HepG2 (cell line): ENCODE measurements at places on chromosomes 12 and 14. TPM values are rescaled to one million over a fixed set of nuclear protein-coding genes. Genes with fewer than 3 reads are reported as not detected.

Gene NABP2
- 31.2 and 33.2 TPM in 2 replicates for total RNA-seq

Gene PLD4
- total RNA-seq = not detected in 2 replicates

DNA sequence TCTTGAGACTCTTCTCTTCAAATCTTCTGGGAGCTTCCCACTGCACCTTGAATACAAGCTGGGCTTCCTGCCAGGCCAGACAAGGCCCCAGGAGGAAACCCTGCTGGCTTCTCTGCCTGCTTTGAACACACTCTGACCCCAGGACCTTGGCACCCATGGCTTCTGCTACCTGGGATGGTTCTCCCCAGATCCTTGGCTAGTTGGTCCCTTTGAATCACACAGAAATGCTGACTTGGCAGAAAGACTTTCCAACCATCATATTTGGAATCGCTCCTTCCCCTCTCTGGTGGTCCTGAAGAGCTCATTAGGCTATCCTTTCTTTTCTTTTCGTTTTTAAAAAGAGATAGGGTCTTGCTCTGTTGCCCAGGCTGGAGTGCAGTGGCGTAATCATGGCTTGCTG lies 132.7 kb downstream of the RBM19 start:
- H3K36me3 ChIP-seq = peaks cover 6% of the 10 kb centered on the region; the same call in 1 of the 3 replicates
- no peak for DNase-seq
- no peak overlapping the region for H3K4me3 ChIP-seq

DNA sequence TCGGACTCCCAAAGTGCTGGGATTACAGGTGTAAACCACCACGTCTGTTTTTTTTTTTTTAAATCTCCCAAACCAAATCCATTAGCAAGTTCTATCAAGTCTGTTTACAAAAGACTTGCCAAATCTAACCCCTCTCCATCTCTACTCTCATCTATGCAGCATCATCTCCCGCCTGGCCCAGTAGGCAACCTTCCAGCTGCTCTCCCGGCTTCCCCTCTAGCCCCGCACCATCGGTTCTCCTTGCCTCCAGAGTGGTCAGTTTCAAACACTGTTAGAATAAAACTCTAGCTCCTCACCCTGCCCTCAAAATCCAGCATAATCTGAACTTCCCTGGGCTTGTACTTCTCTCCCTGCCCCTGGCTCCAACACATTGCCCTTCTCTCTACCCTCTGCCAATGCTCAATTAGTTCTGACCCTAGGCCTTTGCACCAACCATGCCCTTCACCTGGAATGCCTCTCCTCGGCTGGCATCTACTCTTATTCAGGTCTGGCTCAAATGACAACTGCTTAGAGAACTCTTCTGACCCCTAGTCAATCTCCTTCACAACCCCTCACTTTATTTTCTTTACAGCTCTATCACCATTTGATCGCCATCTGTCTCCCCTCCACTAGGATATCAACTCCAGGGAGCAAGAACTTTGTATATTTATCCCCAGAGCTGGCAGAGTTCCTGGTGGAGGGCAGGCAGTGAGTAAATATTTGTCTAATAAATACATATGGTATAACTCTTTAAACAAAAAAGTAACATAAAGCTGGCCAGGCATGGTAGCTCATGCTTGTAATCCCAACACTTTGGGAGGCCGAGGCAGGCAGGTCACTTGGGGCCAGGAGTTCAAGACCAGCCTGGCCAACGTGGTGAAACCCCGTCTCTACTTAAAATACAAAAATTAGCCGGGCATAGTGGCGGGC lies 4.9 kb downstream of the WSB2 start:
- peaks cover 3% of the 10 kb centered on the region; the same call in 1 of the 3 replicates for H3K36me3 ChIP-seq
- DNase-seq = peak; percentile 84
- peaks cover 85% of the 10 kb centered on the region for H3K4me1 ChIP-seq
- no peak overlapping the region for H3K4me3 ChIP-seq

- no peaks in the 10 kb centered on the region for H3K4me1 ChIP-seq
- no peak for DNase-seq
- no peaks in the 10 kb centered on the region for H3K27me3 ChIP-seq
- no peak overlapping the region for H3K27ac ChIP-seq
- H3K4me3 ChIP-seq = no peak overlapping the region
Measured at GRCh38 chr12:87216436-87216835, 812.8 kb downstream of the C12orf50 start.

- no peak for DNase-seq
- H3K27ac ChIP-seq = no peak overlapping the region
- H3K36me3 ChIP-seq = no peaks in the 10 kb centered on the region
- H3K4me3 ChIP-seq = no peak overlapping the region
Measured at GRCh38 chr12:178829-179109, 35.2 kb downstream of the SLC6A12 start.

DNA sequence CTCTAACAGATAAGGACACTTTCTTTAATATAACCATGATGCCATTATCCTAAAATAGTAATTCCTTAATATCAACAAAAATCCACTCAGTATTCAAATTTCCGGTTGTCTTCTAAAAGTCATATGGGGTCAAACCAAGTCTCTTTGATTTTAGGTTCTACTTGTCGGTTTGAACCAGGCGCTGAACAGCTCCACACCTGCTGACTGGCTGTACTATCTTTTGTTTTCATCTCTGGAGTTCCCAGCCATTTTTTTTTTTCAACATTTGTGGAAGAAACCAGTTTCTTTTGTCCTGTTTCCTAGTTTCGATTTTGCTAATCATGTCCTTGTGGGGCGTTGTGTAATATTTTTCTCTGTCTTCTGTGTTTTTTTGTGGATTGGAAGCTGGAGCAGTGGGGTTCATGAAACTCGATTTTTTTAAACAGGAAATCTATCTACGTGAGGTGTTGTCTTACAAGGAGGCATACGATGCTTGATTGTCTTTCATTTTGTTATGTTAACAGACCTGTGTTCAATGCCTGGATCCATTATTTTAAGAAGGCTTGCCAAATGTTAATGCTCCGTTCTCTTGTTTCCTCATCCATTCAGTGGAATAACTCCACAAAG lies 50.2 kb downstream of the FZD10 start:
- no peaks in the 10 kb centered on the region for H3K27me3 ChIP-seq
- no peak overlapping the region for H3K27ac ChIP-seq
- no peak overlapping the region for H3K4me3 ChIP-seq
- H3K4me1 ChIP-seq = no peaks in the 10 kb centered on the region
- no peaks in the 10 kb centered on the region for H3K36me3 ChIP-seq

DNA sequence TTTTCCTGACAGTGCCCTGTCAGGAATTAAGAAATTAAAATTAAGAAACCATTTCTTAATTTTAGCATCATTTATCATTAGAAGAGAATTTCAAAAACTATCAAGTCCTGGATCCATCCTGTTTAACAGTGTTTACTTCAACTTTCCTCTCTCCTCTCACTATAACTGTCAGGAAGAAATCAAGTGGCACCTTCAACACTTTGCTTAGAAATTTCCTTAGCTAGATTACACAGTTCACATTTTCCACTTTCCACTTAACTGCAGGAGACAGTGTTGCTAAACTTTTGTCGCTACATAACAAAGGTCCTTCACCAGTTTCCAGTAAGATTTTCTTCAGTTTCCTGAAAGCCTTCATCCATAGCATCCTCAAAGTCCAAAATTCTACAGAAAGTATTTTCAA lies 21.9 kb upstream of the OR10P1 start:
- no peak overlapping the region for H3K27ac ChIP-seq
- H3K4me1 ChIP-seq = no peaks in the 10 kb centered on the region
- no peaks in the 10 kb centered on the region for H3K27me3 ChIP-seq
- no peak for DNase-seq
- H3K36me3 ChIP-seq = no peaks in the 10 kb centered on the region

DNA sequence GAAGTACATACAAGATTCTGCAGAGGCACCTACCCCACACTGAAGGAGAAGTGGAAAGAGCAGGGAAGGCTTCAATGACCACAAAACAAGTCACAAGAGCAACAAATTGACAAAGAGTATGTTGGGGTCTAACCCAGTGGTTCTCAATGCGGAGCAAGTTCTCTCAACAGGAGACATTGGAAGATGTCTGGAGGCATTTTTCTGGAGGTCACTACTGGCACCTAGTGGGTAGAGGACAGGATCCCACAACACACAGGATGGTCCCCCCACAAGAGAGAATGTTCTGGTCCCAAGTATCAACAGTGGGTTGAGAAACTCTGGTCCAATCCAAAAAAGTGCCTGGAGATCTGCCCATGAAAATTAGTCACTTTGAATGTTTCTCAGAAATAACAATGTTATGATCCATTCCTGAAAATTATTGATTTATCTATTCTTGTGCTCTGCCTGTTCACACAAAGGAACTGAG lies 3.4 kb downstream of the SSH1 start:
- no peak overlapping the region for H3K4me3 ChIP-seq
- H3K4me1 ChIP-seq = peaks cover 26% of the 10 kb centered on the region
- peak; percentile 6 for DNase-seq
- no peak overlapping the region for H3K27ac ChIP-seq
- H3K27me3 ChIP-seq = 0 out of 2 replicates have a peak, but pooled peaks cover 1% of the 10 kb centered on the region
